ENCODE measurements at places on chromosomes 4 and X.

DNA sequence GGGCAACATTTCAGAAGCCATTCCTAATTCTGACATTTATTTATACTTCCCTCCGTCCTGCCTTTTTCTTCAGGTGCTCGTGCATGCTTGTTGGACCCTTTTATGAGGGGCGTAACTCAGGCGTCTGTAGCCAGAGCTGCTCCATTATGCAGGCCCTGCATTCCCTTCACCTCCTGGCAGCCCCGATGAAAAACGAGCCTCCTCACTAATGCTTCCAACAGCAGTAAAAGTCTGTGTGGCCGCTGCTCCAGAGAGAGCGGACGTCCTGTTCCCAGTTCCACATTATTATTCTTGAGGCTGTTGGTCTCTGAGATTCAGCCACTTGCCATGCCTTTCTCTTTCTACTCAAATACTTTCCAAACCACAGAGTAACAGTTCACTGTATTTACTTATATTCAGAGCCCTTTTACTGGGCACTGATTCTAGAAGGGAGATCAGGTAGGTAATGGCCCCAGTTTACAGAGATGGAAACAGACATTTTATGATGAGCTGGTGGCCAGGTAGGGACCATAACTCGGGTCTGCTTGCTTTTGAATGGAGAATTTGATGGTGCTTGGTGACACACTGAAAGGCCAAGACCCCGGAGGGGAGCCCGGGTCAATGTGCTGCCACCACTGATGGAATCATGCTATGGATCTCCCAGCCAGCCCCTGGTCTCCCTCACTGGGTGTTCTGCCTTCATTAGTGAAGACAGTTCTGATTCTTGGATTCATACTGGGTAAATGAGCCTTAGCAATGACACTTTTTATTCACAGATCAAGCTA lies 101.0 kb downstream of the GATB start:
- DNase-seq: no peak

- DNase-seq: no peak
Observed at GRCh38 chr4:80566203-80566872, 230.8 kb downstream of the CFAP299 start.

- DNase-seq: no peak
Observed at GRCh38 chrX:115892787-115893671, 277.5 kb upstream of the AGTR2 start.

DNA sequence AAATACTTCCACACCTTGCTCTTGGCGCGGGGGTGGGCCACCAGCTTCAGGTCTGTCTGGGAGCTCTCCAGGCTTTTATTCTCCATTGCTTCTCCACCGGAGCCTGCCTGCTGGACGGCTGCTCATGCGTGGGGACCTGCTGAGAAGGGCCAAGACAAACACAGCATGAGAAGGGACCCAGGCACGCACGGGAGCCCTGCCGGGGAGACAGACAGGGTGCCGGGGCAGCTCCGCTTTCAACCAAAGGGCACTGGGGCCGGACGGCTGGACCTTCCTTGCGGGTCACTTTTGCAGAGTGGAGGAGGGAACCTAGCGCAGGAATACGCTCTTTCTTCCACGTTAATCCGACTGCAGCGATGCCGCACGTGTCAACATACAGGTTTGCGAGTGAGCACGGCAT lies 10.1 kb downstream of the DHRSX start:
- no peak for DNase-seq

- no peak for DNase-seq
Observed at GRCh38 chrX:24934279-24934678, 81.5 kb downstream of the ARX start.

GRCh38 chr4:125352521-125352920 lies 37.8 kb downstream of the FAT4 start:
- DNase-seq: no peak

DNA sequence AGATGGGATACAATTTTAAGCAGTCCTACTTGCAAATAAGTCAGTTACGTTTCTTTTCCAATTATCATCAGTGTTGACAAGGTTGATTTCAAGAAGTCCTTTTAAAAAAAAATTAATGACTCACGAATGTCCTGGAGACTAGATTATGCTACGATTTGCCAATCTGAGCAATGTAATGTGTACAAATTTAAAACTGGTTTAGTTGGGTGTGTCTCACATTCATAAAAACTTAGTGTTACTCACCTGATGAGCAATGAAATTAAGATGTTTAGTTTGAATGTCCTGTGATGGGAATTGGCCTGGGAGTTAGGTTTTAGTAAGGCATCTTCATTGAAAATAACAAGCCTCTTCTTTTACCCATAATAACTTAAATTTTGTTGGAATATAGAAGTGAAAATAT lies 136.7 kb upstream of the POF1B start:
- no peak for DNase-seq

DNA sequence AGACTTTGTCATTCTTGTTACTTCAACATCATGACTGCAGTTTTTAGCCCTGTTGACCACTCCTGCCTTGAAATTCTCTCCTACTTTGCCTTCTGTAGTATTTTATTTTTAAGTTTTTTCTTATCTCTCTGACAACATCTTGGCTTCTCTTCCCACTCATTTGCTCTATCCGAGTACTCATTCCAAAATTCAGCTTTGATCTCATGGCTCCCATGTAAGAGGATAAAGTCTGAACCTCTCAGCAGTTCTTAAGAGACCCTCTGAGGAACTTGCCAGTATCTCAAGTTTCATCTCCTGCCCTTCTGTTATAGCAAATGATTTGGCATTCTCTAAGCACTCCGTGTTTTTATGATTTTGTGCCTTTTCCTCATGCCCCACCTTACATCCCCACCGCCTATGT lies 67.7 kb downstream of the GALNT7 start:
- no peak for DNase-seq

DNA sequence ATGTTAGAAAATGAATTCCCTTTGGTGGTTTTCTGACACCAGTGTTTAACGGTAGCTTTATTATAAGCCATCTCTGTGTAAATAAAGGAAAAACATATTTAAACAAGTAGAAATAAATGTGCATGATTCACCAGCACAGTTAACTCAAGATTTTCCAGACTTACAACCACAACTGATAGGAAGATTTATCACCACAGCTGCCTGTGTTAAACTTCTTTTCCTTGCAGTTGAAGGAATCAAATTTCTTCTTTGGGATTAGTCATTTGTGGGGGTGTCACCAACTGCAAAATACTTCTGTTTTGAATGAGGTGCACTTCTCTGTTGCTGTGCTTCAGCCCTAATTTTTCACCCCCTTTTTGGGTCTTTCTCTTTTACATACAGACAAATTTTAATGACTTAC lies 128.1 kb upstream of the STK26 start:
- DNase-seq: no peak

DNA sequence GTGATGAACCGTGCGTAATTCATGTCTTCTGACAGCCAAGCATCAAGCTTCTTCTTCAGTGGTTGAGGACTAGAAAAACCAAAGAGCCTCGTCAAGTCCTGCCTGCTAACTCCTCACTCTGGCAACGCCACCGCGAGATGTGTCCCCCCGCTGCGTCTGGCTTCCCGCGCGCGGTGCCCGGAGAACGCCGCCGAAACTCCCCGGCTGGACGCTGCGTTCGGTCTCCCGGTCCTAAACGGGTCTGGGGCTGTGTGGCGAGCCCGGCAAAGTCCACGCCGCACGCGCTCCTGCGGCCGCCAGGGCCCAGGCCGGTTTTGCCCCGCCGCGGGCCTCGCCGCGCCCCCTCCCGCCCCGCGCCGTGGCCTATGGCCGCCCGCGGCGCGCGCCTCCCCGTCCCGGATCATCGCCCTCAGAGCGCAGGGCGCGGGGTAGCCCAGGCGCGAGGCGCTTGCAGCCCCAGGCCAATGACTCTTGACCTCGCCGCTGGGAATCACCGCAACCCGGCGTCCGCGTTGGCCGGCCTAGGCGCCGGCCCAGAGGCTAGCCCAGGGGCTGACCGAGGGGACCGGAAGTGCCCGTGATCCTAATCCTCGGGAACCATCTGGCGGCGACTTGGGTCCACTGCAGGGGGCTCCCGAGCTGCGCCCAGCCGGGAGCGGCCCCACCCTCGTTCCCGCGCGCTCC lies at the start of gene AADAT:
Gene AADAT, minus strand, starts transcription at position 289 of the 684 bp plus-strand sequence. Its CDS starts 266 bp downstream, at position 23.
- DNase-seq: no peak

DNA sequence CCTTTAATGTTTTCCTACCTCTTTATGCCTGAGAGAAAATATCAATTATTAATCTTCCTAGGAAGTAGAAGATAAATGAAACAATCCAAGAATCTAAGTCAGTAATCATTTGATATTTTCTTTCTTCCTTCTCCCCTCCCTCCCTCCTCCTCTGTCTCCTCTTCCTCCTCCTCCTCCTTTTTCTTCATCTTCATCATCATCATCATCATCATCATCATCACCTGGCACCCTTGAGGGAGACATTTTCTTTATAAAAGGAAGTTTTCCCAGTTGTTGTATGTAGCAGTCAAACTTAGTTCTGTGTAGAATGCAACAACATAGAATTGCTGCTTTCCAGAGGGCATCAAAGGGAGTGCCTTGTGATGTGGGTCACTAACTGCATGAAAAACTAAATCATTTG lies 100.1 kb downstream of the SLC10A6 start:
- no peak for DNase-seq

GRCh38 chr4:185119927-185120630 lies 23.0 kb upstream of the SLC25A4 start:
- no peak for DNase-seq

- DNase-seq: no peak
Observed at GRCh38 chr4:109990261-109991257, 77.9 kb downstream of the EGF start.

DNA sequence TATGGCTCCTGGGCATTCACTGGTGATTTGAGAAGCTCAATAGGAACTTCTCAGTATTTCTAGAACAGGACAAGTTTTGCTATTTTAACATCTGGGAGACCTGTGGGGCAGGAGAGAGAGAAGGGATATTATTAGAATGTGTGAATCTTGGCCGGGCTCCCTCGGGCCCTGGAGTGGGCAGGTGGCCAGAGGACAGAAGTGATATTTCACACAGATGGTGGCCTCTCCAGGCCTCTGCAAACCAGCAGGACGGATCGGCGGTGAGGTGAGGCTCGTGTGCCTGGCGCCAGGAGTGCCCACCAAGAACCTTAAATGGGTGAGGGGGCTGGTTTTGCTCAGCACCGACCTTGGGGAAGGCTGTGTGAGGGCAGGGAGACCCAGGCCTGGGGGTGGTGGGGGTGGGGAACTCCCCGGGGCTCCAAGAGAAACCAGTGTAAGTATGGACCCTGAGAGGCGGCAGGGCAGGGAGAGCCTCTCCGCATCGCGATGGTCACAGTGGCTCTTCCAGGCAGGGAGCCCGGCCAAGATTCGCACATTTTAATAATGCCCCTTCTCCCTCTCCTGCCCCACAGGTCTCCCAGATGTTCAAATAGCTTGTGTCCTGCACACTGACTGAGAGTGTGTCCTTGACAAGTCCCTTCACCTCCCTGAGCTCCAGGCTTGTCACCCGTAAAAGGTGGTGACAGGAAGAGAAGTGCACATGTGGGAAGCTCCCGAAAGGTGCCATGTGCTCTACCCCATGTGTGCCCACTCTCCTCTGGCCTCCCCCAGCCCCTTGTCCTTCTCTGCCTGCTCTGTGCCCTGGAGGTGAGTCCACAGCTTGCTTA lies 64.9 kb downstream of the SORCS2 start:
- no peak for DNase-seq

DNA sequence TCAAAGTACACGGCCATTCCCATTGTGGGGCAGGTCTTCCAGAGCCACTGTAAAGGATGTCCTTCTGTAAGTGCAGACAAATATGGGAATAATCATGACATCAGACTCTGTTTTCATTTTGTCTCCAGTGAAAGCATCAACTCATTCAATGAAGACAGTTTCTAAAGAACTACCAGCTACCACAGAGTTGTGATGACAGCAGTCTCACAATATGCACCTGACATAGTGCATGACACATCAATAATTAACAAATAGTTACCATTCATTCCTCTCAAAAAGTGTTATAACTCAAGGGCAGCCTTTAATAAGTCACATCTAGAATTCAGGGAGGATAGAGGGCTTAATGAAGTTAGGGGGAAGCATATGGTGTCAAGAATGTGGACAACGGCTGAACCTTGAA lies 20.2 kb downstream of the MTTP start:
- DNase-seq: no peak

DNA sequence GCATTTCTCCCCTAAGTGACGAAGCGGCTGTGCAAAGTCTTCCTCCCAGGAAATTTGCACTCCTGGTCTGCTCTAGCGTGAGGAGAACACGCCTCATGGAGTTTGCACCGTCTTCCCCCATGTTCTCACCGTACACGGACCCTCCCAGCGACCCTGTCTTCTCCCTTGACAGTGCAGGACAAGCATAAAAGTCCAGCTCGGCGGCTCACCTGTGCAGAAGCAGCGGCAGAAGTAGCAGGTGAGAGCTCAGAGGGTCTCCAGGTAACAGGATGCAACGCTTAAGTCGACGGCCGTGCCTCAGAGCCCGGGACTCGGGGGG lies 314 bp downstream of the P2RY8 start:
- DNase-seq: no peak

DNA sequence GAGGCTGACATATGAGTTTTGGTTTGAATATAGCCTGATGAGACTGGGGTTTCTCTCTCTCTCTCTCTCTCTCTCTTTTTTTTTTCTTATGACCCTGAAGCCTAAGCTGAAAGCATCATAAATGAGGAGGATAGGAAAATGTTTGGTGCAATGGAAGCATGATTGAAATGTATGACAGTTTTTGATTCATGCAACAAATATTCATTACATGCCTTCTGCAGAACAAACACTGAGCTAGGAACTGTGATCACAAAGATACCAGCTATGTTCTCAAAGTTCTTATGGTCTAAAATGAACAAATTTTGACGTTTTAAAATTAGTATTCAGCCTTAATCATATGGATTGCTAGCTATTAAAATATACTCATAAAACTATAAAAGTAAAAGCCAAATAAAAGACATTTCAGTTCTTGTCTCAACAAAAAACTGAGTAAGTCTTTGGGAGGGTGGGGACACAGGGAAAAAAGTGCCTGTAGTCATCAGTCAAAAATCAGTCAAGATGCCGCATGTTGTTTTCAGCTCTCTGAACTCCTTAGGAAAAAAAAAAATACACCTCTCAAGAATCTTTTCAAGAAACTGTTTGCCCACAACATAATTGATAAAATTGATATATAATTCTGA lies 57.2 kb downstream of the NKX6-1 start:
- no peak for DNase-seq

DNA sequence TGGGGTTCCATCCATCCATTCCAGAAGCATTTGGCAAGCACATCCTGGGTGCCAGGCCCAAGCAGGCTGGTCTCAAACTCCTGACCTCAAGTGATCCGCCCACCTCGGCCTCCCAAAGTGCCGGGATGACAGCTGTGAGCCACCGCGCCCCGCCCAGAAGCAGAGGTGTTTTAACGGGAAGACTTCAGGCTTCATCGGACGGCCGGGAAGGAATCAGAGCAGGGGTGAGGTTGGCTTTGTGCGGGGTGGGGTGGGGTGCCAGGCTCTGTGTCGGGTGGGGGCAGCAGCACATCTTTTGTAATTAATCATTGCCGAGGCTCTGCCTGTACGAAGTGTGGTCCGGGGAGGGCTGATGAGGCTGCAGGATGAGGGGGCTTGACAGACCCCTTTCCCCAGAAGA lies 5.1 kb upstream of the SLC25A6 start:
- no peak for DNase-seq

DNA sequence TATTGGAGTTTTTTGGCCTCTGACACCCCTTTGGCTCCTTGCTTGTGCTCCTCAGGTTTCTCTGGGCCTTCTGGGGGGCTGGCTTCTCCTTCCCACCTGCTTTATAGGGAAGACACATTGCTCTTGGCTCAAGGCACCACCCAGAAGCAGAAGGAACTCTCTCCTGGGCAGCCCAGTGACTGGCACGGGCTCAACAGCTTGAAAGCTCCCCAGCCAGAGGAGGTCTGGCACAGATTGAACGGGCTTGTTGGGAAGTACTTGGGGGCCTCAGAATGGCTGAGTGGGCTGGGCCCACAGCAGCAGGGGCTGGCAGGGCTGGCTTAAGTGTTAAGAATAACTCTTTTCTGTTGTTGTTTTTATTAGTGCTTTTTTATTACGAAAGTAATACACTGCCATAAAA lies 11.2 kb upstream of the ZNF185 start:
- DNase-seq: no peak

Data from activated CD4-positive, alpha-beta T cell treated with anti-CD3 and anti-CD28 coated beads, Interleukin-2, amount 50 U/mL, for 1 hour (primary cell).